ENCODE measurements at places on chromosomes 7 and 10. TPM values are rescaled to one million over a fixed set of nuclear protein-coding genes. Genes with fewer than 3 reads are reported as not detected.

- DNase-seq: no peak
These were observed 228.7 kb upstream of the CCDC6 start for GRCh38 chr10:60135020-60135419.

GRCh38 chr10:98391065-98391464, 23.9 kb downstream of the PYROXD2 start:
- no peak for DNase-seq

GRCh38 chr7:123367484-123368122, 166.8 kb downstream of the IQUB start:
- no peak for DNase-seq

- no peak for DNase-seq
These were observed 76.1 kb downstream of the NHLRC2 start for GRCh38 chr10:113930482-113931057.

Gene KIN
- 7.5 TPM for total RNA-seq
